ENCODE measurements at places on chromosomes 7 and 10.
A peak's percentile ranks its signal among the peaks of the same experiment; 100 is the strongest.

DNA sequence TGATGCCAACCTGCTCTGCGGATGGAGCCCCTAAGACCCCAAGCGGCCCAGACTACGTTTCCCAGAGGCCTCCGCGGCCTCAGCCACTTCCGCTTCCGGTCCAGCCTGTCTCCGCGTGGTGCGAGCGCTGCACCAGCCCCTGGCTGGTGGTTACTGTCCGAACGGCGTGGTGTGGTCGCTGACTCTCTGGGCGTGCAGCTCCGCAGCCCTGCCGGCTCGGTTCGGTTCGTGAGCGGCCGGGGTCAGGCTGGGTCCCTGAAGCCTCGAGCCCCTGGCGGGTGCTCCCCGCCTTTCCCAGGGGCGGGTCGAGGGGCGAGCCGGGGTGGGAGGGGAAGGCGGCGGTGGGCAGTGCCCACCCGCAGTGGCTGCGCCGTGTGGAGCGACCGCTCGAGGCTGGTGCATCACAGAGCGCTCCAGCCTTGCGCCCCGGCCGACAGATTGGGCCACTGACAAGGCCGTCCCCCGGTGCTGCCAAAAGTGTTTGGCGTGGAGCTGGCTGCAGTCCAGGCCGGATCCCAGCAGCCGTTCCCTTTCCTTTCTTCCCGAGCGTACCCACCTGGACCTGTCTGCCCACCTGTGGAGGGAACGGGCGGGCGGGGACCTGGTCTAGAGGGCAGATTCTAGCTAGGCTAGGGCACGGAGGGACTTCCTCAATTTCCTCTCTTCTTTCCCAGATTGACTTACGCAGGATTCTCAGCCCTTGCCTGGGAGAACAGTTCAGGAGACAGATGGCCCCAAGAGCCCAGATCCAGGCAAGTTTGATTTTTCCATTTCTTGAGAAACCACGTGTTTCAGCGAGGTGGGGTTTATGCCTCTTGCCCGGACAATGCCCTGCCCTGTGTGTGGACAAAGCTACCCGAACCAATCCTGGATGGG, at the start of gene ZNF485:
ZNF485 (plus strand) TSS at position 116 of the 876 bp plus-strand sequence; CDS start at position 729, 613 bp downstream.
- peak; percentile 71 for DNase-seq

- no peak for DNase-seq
Observed at GRCh38 chr10:99365736-99366135, 36.6 kb downstream of the CNNM1 start.

- DNase-seq: no peak
Observed at GRCh38 chr10:103847909-103848468, 7.4 kb downstream of the SH3PXD2A start.

- DNase-seq: no peak
Observed at GRCh38 chr7:151436446-151437158, 3.3 kb downstream of the CRYGN start.

All from germinal center (tissue), 1 donor.